Fibroblast of villous mesenchyme (primary cell): ENCODE measurements at places on chromosomes 2 and 18. TPM values are rescaled to one million over a fixed set of nuclear protein-coding genes. Genes with fewer than 3 reads are reported as not detected.

Gene SERPINB2
- 18.0 and 22.9 TPM in 2 replicates for total RNA-seq

Gene TTC39C
- total RNA-seq, result 30.9 and 54.4 TPM in 2 replicates

DNA sequence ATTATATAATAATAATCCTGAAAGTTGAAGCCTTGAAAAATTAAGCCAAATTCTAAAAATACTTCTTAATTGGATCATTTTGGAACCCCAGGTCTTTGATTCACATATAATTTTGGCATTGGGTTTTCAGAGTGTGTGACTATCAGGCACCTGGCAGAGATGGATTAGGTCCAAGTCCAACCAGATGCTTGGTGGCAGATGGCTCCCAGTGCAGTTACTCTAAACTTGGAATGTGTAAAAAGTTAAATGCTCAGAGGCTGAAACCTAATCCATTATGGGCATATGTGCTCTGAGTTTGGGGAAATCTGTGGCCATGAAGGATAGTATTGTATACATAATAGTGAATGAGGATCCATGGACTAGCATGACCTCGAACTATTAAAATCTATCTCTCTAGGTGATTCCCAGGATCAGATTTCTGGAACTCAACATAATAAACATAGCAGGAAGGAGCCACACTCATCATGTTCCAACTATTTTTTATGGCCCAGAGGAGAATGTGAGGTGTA is 333.0 kb downstream of the RPRM start:
- DNase-seq, result no peak

- peak; percentile 85 for DNase-seq
These were observed 81.2 kb upstream of the LTBP1 start for GRCh38 chr2:32865399-32866068.

DNA sequence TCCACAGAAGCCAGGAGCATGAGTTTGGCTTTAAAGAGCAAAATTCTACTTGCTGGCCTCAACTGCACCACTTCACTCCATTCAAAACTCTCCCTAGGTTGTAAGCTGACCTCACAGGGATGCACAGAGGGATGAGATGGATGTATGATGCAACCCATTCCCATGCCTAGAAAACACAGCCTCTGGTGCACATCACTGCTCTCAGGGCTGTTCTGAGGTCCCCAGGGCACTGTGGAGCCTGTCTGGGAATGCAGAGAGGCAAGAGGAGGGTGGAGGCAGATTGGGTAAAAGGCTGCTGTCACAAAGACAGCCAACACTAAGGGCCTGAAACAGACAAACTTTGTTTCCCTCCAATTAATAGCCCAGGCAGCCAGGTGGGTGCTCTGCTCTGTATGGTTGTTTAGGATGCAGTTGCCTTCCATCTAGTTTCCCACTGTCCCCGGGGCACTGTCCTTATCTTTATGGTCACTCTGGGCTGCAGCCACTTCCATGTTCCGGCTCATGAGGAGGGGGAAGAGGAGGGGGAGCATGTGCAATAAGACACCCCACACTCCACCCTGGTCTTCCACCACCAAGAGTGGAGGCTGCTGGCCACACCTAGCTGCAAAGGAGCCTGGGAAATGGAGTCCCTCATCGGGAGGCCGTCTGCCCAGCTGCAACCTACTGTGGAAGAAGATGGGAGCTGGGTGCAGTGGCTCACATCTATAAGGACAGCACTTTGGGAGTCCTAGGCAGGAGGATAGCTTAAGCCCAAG is 7.0 kb downstream of the GPR45 start:
- no peak for DNase-seq

GRCh38 chr2:167908786-167909185 is 338.6 kb downstream of the STK39 start:
- no peak for DNase-seq

DNA sequence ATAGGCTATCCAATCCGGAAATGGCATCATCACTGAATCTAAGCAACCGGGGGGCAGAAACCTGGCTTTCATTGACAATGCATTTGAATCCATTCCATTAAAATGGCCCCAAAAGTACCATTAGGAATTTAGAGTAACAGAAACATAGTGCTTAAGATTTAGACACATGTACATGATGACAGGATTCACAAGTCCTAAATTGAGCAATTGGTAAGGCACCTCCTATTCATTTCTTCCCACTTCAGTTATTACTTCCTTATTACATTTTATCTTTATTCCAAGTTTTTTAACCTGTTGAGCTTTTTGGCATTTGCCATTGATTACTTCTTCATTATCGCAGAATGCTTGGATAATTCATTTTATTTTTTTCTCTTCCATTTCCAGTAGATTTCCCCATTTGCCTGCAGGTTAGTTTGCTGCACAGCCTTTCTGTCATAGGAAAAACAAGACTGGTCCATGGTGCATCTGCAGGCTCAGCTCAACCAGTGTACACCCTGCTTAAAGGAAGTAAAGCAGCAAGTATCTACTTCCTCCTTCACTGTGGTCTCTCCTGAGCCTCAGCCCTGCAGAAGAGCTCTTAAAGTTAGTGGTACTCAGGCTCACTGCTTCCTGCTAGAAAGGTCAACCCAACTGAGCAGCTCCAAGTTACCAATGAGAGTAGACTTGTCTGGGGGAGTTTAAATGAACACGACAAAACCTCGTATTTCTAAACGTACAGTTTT is 89.2 kb downstream of the DOCK10 start:
- no peak for DNase-seq

- DNase-seq, result no peak
These were observed 70.5 kb downstream of the CLHC1 start for GRCh38 chr2:55161295-55162210.

- DNase-seq, result peak; percentile 40
These were observed 1.7 kb downstream of the MYO1B start for GRCh38 chr2:191246820-191247380.

DNA sequence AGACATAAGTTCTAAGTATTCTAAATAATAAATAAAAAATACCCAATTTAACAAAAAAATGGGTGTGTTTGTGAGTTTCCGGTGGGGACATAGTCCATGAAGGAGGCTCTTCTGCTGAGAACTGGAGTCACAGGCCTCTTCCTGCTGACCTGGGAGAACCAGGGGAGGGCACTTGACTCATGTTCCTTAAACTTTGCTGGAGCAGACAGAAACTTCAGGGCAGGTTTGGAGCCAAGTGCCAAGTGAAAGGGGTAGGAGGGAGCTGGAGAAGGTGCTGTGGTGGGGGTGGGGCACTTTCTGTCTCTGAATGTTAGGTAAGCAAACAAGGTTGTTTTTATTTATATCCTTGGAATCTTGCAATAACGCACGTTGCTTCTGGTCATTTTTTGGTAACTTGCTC is 78.8 kb upstream of the TTN start:
- DNase-seq, result no peak

GRCh38 chr2:107737756-107738155 is 88.9 kb upstream of the RGPD4 start:
- DNase-seq, result no peak

DNA sequence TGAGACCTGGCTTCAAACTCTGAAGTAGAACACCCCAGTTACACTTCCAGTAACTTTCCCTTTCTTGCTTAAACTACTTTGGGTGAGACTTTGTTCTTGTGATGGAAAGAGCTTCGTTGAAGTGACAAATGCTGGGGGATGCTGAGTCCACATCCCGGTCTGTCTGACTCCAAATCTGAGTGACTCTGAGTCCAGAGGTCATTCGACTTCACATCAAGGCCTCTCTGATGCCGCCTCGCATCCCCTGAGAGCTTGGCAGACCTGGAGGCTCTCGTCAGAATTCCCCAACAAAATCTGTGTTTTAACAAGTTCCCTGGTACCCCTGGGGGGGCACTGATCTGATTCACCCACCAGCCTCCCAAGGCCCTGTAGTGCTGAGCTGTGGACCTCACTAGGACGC is 31.6 kb upstream of the ROCK2 start:
- no peak for DNase-seq

GRCh38 chr2:68925295-68925896 is 27.3 kb downstream of the GKN2 start:
- DNase-seq, result peak; percentile 55

DNA sequence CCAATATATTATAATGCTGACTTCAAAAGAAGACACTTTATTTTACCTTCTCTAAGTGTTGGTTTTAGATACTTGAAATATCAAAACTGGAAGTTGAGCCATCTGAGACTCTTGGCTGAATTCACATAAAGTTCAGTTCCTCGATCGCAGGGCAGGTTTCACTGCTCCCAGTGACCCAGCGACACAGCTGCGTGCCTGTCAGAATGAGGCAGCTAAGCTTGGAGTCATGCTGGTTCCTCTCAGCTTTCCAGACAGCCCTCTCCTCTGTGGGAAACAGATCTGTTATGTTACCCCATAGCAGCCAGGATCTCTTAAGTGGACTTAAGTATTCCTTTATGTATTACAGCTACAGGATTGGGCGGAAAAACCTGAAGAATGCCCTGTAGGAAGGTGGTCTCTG is 142.8 kb upstream of the ALPP start:
- DNase-seq, result no peak

DNA sequence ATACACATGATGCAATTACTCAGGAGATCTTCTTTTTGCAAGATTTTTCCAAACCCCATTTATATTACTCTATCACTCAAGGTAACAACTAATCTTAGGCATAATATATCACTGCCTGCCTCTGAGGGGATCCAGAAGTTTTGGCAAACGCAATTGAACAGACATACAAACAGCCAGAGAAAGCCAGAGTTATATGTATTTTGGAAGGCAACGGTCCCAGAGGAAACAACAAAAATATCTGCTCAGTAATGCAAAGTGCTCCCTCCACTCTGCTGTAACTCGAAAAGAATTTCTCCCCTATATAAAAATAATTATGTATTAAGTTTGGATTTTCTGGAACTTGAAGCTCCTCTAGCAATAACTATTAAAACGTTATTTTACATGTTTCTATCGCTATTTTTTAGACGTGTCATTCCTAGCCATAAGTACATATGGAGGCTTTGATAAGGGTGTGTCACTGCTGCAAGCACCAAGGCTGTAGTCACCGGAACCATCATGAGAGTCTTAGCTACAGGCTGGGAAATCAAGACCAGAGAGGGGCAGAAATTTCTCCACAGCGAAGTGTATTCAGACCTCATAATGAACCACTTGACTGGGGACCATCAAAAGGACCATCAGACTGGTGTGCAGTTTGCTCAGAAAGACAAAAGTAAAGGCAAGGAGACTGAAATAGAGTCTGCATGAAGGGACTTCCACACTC is 3.7 kb upstream of the GKN1 start:
- no peak for DNase-seq
